ENCODE measurements at places on chromosomes 1 and 21.
A peak's percentile ranks its signal among the peaks of the same experiment; 100 is the strongest.

DNA sequence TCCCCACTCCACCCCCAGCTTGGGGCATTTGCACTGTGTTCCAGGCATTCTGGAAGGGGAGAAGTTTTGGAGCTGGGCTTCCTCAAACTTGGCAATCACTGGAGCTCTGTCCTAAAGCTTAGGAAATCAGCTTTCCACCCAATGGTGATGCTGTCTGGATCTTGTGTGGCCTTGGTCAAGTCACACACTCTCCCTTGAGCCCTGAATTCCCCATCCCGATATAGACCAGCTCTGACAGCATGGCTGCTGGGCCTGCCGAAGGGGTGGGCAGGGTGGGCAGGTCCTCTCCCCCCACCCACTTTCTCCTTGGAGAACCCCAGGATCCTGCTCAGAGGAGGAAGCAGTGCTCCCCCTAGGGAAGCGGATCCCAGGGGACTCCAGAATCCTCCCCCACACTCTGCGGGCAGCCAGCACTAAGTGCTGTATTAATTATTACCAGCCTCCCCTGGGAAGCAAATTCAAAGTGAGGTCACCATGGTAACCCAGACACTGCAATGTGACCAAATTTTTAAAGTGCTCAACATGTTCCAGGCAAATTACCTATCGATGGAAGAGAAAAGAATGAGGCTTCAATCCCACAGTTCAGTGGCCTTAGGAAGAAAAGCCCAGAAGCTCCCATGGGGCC, 21.3 kb upstream of the LDLRAP1 start:
- no peak for DNase-seq

DNA sequence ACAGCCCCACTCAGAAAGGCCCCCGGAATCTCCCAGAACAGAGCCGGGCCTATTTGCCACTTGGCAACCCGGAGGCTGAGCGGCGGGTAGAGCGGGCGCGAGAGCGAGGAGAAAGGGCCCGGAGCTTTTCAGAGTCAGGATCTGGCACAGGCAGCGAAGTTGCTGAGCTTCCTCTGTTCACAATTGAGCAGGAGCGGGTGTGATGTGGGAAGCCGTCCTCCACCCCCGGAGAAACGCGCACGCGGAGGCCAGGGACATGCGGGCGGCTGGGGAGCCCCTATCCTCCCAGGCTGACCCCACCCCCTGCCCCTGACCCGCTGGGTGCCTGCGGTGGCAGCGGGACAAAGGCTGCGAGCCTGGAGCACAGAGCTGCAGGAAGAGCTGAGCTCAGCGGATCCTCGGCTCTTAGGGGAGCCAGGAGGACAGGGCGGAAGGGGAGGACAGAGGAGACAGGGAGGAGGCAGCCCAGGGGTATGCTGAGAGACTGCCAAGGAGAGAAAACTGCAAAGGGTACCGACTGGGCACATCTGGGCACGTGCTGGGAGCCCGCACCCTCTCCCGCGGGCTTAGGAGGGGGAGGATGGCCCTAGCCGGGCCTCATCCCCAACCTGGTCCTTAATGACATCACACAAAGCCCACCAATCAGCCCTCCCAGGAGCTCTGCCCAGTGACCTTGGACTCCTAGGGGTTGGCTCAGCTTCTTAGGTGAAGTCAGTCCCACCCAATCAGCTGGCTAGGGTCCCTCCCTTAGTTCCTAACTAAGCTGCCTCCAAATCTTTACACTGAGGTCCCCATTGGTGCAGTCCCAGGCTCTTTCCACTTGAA, 9.3 kb downstream of the KIF21B start:
- no peak for DNase-seq

- no peak for DNase-seq
Observed at GRCh38 chr1:232589111-232589811, 40.7 kb downstream of the SIPA1L2 start.

DNA sequence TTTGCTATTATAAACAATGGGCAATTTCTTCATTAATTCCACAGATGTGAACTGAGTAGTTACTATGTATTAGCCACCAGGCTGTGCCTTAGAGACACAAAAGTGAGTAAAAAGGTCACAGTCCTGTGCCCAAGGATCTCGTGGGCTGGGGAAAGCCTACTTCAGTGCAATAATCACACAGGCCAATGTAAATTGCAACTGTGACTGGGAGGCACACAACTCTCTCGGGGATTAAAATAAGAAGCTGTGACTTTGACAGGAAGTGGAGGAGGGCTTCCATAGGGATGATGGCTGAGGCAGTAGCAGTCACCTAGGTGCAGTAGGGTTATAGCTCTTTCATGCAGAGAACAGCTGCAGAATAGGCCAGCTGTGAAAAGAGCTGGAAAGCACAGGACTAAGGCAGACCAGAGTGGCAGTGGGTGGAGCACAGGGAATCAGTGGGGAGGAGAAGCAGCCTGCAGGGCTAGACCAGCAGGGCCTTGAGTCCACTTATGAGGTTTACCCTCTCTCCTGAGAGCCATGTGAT, 121.9 kb downstream of the MAB21L3 start:
- no peak for DNase-seq

DNA sequence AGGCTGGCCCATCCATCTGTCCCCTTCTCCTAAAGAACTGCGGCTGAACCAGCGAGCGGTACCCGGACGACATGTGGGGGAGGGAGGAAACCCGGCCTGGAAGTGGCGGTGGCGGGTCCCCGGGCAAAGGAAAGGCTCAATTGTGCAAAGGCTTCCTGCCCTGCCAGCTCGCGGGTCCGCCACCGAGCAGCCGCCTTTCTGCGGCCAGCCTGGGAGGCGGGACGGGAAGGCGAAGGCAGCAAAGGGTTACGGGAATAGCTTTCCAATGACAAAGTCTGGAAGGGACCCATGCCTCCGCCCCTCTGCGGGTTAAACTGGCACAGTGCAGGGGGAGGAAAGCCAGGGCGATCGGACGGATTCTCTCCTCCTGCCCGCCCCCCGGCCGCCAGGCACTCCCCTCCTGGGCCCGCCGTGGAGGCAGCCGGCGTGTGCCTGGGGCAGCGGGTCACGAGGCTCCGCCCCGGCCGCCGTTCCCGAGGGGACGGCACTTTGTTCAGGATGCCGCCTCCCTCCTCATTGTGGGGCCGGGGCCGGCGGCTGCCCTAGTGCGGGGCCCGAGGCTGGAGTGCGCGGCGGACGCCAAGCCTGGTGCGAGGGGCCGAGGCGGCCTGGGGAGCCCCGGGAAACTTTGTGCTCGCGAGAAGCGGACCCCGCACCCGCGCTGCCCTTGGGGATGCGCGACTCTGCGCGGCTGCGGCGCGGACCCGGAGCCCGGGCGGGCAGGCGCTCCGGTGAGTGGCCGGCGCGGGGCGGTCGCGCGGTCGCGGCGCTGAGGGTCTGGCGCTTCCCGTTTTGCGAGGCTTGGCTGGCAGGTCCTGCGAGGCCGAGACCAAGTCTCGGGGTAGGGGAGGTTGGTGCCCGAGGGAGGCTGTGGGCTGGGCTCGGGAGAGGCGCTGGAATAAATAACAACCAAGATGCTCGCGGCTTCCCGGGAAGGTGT, at the start of gene NAV1:
Gene NAV1 (plus strand): TSS at position 516 of the 940 bp plus-strand sequence. CDS start 83,758 bp downstream, outside the sequence.
- DNase-seq = no peak

GRCh38 chr1:178646821-178647220, 78.2 kb upstream of the RALGPS2 start:
- DNase-seq = no peak

DNA sequence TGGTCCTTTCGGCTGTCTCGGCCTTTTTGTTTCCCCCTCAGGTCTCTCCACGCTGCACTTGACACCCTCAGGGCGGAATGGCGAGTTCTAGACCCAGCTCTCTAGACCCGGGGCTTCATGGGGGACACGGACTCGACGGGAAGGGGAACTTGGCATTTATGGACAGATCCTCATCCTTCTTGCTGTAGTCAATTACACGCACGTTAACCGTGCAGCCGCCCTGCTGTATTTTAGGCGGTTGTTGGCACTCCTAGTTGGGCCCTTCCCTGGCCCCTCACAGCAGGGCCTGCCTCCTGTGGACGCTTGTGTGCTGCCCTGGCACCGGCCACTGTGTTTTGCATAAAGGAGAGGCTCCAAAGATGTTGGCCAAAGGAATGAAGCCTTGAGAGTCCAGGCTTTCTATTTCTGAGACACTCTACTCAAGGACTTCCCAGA, 558 bp upstream of the BTG3 start:
- DNase-seq = peak; percentile 5

GRCh38 chr1:53323316-53323715, 4.6 kb downstream of the LRP8 start:
- no peak for DNase-seq

DNA sequence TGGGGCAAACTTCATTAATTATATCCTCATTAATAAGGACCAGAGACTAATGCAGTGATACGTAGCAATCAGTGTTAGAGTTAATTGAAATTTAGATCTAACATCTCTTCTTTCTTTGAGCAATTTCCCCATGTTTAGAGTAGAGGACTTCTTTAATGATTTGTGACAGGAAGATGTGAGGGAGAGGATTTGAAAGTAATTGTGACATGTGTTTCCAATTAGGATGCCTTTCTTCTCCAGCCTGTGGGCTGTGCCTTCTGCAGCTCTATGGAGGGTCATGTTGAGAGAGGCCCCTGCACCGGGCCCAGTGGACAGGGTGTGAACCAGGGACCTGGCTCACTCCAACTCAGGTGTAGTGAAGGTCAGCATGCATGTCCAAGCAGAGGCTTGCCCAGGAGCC, 103.0 kb downstream of the GREM2 start:
- DNase-seq = no peak

DNA sequence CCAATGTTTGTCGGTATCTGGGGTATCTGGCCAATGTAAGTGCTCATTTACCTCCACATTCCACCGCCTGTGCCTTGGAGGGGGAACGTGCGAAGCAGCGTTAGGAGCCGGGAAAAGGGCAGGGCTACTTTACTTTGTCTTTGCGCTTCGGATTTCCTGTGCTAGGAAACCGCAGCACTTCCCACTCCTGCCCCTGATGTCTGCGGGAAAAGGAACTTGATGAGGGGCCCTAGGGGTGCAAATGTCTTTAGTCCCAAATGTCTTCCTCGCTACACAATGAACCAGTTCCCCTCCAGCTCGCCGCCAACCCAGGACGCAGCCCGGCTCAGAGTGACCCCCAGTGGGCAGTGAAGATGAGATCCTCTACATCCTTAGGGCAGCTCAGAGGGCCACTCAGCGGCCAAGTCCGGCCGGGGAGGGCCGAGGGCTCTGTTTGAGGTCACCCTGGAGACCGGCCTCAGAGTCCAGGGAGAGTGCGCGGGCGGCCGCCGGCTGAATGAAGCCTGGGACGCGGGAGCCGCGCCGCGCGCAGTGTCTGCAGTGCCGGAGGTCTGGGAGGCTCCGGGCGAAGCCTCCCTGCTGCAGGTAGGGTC, at the start of gene DYNLT5:
Gene DYNLT5 (plus strand): TSS at position 460 of the 593 bp plus-strand sequence. CDS start 2,200 bp downstream, outside the sequence.
- no peak for DNase-seq

DNA sequence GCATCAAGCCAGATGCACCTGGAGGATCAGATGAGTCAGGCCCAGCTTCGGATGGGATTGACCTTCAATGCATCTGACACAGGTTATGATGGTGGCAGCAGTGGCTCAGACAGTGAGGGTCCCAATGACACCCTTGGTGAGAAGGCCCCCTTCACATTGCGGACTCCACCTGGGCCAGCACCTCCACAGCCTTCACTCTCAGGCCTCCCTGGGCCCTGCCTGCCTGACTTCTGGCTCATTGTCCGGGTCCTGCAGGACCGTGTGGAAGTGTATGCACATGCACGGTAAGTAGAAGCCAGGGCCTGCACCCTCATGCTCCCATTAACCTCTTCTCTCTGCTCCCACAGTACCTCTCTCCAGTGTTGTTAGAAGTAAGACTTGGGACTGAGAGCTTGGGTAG, 20.8 kb downstream of the HYI start:
- DNase-seq = no peak

GRCh38 chr1:53605181-53605580, 133.8 kb downstream of the GLIS1 start:
- DNase-seq = no peak

DNA sequence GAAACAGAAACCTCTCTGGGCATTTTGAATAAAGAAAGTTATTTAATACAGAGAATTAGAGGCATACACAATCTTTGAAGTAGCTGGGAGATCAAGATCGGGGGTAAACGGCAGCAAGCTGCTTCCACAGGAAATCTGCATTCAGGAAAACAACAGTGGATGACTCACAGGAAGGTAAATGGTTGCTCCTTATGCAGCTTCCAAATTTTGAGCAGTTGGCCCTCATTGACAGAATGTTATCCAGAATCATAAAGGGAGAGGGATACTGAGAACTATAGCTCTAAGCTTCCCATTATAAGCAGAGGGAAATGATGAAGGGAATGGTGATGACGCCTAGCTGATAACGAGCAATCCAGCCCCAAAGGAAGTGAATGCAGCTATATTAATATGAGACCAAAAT, 28.6 kb downstream of the ZMYND12 start:
- no peak for DNase-seq

- DNase-seq = no peak
Observed at GRCh38 chr1:9297831-9298230, 5.1 kb downstream of the SPSB1 start.

GRCh38 chr1:86778569-86779239, 74.3 kb downstream of the SH3GLB1 start:
- DNase-seq = no peak

DNA sequence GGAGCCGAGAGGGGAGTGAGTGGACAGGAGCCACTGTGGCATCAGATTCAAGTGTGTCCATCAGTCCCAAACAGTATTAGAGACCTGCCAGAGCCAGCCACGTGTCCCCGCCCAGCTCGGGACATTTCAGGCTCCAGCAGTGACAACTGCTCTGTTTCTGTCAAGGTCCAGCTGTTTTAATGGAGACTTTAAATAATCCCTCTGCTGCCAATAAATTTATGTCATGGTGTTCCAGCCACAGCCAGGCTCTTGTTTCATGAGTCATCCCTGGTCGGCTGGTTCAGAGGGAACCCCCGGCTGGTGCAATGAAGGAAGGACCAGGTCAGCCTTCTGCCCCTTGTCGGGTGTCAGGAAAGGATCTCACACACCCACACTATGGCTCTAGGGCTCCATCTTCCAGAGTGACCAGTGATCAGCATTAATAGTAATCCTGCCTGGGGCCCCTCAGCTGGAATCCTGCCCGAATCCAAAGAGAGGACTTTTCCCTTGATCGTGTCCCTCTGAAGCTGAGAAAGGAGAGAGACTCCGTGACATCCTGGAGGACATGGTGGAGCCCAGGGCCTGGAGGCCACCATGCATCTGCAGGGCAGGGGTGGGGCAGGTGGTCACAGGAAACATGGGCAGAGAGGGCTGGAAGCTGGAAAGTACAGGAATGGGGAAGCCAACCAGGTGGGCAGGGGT, 197.3 kb downstream of the MATN1 start:
- DNase-seq = no peak

DNA sequence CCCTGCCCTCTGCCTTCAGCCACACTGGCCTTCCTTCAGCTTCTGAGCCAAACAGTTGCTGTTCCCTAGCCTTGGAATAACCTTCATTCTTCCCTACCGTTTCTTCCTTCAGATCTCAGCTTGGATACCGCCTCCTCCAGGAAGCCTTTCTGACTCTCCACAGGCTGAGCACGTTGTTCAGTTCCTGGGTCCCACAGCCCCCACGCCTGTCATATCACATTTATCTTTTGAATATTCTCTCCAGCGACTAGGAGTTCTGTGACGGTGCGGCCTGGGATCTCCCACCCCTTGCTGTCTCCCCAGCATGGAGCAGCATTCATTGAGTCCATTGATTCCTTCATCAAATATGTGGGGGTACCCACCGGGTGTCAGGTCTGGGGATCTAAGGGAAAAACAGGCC, 39.2 kb downstream of the EPHA2 start:
- no peak for DNase-seq

Measured in activated T-cell treated with anti-CD3 and anti-CD28 coated beads for 4 hours (primary cell).